CD4-positive, alpha-beta T cell treated with Interleukin-21 for 1 hour (primary cell): ENCODE measurements at places on chromosomes 12 and 14.

- no peak for DNase-seq
Observed at GRCh38 chr14:63603749-63604277, 37.9 kb downstream of the WDR89 start.

DNA sequence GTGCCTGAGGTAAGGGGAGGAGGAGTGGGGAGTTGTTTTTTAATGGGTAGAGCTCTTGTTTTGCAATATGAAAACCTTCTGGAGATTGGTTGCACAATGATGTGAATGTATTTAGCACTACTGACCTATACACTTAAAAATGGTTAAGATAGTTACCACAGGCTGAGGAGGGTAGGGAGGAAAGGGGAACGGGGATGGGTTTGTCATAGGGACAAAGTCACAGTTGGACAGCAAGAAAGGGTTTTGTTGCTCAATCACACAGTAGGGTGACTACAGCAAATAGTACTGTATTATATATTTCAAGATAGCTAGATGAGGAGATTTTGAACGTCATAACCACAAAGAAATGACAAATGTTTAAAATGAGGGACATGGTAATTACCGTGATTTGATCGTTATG lies 1562.4 kb downstream of the AACS start:
- DNase-seq: no peak

DNA sequence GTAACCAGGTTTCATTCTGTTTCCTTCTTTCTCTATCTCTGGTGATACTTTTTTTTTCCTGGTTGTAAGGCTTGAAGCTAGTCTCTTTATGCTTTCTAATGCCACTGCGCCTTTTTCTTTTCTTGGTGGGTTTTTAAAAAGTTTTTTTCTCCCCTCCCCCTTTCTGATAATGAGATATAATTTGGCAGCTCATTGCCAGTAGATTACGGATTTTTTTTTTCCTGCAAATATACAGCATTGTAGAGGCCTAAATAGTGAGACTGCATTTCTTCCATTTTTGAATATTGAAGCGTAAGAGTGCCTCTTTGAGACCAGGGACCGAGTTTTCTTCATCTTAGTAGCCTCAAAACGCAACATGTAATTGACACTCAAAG lies 1.1 kb downstream of the PAPOLA start:
- DNase-seq: peak; percentile 13

DNA sequence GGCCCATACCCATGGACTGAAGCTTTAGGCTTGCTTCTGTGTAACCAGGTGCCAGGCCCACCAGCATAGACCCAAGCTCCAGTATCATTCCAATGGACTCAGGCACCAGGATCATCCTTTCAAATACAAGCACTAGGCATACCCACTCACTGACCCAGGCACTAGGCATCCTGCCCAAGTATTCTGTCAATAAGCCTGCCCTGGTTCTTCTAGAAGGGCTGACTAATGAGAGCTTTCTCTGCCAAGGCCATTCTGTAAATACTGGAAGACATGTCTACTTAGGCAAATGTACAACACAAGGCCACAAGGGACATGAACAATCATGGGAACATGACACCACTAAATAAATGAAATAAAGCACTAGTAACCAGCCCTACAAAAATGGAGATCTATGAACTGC lies 352.2 kb downstream of the FSCB start:
- DNase-seq: no peak

DNA sequence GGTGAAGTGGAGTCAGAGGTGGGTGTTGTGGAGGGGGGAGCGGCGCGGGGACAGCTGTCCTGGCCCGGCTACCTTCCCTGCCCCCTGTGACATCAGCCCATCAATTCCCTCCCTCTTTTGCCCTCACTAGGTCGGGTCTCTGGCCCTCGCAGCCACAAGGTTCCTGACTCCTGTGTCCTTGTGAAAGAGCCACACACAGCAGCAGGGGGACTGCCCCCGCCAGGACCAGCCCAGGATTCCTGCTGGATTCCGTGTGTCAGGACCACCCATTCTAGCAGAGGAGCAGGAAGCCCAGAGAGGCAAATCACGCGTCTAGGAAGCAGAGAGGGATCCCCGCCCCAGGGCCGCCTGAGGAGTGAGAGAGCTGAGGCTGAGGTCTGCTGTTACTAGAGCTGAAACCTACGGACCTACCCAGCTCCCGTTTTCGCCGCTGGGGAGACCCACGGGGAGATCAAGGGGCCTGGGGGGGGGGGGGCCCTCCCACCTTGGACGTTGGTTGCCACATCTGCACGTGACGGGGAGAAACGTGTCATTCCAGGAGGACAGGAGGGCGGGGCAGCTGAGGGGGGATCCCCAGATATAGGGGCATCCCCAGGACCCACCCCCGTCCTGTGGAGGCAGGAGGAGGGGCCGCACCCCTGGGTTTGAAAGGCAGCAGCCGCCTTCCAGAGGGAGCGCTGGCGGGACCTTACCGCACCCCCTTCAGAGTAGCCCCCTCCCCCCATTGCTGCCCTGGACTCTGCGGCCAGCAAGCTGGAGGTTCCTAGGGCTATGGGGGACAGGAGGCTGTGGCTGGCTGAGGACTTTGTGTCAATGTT lies 12.5 kb upstream of the INF2 start:
- DNase-seq: peak; percentile 35
